HEK293T (cell line): ENCODE measurements at places on chromosomes 12 and 14.

DNA sequence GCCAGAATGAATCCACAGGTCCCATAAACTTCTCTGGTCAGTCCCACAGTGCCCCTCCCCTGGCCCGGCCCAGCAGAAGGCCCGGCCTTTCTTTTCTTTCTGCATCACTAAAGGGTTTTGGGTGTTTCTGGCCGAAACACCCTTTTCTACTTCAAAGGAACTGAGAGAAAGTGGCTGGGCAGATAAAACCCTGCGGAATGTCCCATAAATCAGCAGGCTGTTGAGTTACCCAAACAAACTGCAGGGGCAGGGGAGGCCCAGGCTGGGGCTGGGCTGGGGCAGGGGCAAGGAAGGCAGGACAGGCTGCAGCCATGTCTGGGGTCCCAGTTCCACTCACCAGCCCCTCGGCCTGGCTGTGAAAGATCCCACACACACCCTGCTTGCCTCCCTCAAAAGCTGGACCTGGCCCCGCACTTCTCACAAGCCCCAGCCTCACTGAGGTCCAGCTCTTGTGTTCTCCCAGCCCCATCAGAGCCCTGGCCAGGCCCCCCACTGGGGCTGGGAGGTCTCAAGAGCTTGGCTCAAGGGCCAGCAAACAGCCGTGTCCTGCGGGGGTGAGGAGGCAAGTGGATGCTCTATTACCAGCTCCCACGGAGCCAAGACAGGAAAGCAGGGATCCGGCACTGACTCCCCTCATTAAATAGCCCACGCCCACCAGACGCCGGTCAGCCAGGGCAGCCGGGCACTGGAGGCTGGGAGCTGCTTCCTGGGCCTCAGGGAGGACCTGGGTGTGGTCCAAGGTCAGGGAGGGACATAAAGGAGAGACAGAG lies 41.9 kb downstream of the CCNK start:
- peak; percentile 41 for DNase-seq

DNA sequence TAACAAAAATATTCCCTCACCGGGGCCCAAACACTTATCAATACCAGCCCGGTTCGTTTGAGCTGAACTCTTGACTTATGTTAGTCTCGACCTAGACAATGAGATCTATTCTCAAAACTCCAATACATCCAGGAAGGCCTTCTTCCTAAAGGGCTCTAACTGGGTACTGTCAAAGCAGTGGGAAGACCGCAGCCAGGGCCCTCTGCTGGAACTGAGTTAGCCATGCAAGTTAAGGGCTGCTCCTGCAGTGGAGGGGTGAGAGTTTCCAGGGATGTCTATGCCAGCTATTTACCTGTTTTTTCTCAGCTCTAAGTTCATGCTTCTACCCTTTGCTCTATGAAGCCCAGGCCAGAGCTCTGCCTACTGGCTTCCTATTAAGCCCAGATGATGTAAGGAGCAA lies 348.8 kb downstream of the GXYLT1 start:
- DNase-seq, result peak; percentile 27

DNA sequence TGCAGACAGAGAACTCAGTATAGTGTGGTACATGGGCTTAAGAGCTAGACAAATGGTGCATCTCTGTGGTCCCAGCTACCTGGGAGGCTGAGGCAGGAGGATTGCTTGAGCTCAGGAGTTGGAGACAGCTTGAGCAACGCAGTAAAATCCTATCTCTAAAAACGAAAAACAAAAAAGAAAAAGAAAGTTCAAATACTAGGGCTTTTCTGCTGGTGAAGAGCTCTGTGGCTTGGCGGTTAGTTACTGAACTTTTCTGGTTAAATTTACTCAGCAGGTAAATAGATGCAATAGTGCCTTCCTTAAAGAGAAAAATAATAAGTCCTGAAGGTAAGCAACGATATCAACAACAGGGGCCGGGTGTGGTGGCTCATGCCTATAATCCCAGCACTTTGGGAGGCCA lies 31.4 kb upstream of the RAP1B start:
- DNase-seq, result no peak

DNA sequence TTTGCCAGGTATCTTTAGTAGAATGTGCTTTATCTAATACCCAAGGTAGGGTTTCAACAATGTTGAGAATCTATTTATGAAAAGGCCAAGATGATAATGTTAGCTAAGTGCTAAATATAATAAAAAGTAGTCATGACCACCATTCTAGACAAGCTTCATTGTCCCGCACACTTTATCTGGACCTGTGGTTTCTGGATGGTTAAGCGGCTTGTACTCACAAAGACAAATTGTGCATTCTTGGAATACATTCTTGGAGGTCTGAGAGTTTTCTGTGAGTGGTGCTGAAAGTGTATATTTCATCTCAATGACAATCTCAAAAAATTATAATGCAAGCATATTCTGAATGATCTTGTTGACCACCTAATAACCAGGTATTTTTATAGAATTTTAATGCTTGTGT lies 646.9 kb downstream of the DIO2 start:
- DNase-seq, result no peak

- DNase-seq, result no peak
Measured at GRCh38 chr12:122866950-122867607, 28.8 kb downstream of the VPS37B start.

DNA sequence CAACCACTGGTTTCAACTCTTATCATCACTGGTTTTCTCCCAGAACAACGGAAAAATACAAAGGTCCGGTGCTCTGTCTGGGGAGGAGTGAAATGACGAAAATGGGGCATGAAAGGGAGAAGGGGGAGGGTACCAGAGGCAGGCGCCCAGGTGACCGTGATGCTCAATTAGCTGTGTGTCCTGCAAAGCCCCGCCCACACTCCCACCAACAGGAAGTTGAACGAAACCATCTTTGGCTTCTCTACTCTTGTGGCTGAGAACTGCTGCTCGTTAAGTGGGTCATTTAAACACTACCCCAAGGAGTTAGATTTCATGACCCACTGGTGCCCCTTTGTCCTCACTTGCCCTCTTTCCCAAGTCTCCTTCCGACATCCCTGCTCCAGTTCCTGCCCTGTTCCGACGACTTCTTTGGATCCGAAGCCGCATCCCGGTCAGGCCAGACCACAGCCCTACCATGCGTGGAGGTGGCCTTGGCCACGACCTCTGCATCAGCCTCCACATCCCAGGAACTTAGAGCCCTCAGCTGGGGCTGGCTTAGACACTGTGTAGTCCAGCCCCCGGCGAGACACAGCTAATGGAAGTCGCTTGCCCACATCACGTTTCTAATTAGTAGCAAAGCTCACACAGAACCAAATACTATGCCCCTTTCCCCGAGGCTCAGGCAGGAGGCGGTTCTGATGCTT lies 11.4 kb upstream of the LRTM2 start:
- DNase-seq, result no peak

- no peak for DNase-seq
Measured at GRCh38 chr12:12979731-12980259, 20.3 kb downstream of the HEBP1 start.

- no peak for DNase-seq
Measured at GRCh38 chr12:117692512-117692911, 276.3 kb downstream of the KSR2 start.

DNA sequence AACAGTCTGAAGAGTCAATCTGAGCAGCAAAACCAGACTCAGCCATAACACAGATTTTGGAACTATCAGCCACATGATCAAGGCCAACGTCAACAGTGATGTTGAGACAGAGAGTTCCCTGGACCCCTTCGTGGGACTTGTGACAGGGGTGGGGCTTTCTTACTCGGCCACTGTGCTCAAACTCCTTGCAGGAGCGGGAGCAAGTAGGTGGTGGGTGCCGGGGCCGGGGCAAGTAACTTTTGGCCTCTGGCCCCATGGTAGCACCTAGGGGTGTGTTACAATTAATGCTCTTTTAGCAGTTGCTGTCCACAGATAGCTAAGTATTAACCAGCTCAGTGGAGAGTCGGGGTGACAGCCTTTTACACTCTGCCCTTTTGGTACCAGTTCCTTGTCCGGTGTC lies 384.4 kb downstream of the NUAK1 start:
- no peak for DNase-seq

DNA sequence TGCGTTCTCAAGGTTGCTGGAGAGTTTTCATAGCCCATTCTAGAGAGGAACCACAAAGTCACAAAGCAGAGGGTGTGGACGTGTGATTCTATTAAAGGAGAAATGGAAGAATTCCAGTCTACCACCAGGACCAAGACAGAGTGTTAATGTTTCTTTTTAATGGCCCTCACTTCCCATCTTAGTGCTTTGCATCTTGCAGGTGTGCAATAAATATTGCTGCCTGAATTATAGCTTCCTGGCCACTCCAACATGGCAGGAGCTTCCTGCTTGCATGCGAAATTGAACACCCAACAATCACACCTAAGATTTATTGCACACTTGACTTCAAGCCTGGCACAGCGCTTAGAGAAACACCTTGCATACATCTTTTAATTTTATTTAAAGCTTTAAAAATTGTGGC lies 22.4 kb upstream of the PPP1CC start:
- DNase-seq, result no peak

DNA sequence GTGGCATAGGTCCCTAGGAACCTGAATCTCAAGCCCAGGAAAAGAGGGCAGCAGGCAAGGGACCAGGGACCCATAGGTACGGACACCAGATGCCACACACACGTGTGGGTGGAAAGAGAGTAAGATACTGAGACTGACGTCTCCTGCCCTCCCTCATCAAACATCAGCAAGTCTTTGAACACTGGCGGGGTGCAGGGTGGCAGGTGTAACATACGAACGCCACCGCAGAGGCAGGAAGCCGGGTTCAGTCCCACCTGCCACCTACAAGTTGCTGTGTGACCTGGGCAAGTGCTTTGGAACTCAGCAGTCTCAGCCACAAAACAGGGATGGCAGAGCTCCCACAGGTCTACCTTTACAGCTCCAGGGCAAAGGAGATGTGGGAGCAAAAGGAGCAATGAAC lies 11.1 kb downstream of the ACTN1 start:
- DNase-seq, result no peak

GRCh38 chr12:98533723-98534251 lies 18.4 kb downstream of the TMPO start:
- no peak for DNase-seq

DNA sequence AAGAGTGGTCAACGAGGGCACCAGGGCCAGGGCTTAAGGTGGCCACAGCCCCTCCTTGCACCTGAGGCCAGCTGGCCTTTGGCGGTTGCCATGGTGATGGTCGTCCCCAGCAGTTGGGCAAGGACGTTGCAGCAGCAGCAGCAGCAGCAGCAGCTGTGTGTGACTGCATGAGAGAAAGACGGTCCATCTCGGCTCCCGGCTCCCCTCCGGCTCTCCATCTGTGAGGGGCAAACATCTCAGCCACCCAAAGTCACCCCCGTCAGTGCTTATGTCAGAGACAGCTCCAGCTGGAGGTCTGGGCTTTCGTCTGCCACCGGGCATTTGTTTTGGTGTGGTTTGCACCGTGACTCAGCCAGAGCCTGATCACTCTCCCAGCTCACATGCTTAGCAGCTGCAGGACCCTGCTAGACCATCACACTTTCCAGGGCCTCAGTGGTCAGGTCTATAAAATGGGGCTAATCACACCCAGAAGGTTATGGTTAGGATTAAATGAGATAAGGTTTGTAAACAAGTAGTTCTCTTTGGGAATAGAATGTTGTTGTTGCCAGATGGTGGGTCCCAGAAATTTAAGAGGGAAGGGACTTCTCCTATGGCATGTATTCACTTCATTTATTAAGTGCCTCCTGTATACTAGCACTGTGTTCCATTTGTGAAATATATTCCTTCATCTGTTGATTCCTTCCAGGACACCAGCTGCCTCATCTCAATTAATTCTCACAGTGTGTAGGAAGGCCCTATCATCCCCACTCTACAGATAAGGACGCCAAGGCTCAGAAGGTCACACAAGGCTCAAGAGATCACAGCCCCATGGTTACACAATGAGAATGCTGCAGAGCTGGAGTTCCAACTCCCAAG lies 212.6 kb upstream of the LHX5 start:
- DNase-seq, result no peak

- DNase-seq, result no peak
Measured at GRCh38 chr12:12476857-12477531, 85.7 kb downstream of the DUSP16 start.

GRCh38 chr14:105471297-105471821 lies 3.3 kb upstream of the CRIP2 start:
- DNase-seq, result peak; percentile 42

- peak; percentile 30 for DNase-seq
Measured at GRCh38 chr14:94051115-94051514, 25.0 kb downstream of the OTUB2 start.

GRCh38 chr12:124904306-124905098 lies 9.9 kb downstream of the UBC start:
- DNase-seq, result no peak

DNA sequence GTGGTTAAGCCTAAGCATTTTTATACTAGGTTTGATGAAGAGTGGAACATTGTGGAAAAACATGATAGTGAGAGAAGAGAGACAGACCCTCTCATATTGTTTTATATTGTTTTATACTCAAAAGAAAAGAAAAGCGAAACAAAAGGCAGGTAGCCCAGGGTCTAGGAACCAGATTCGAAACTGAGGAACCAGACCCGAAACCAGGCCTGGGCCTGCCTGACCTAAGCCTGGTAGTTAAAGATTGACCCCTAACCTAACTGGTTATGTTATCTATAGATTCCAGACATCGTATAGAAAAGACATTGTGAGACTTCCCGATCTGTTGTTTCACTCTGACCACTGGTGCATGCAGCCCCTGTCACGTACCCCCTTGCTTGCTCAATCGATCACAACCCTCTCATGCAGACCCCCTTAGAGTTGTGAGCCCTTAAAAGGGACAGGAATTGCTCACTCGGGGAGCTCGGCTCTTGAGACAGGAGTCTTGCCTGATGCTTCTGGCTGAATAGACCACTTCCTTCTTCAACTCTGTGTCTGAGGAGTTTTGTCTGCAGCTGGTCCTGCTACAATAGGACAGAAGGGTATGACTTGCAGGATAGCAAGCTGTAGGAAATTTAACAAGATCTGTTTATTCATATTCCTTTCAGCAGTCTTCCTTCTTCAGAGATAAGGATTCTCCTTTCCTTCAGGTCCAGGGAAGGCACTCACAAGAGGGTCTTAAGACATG lies 147.1 kb upstream of the PLEKHA5 start:
- no peak for DNase-seq

DNA sequence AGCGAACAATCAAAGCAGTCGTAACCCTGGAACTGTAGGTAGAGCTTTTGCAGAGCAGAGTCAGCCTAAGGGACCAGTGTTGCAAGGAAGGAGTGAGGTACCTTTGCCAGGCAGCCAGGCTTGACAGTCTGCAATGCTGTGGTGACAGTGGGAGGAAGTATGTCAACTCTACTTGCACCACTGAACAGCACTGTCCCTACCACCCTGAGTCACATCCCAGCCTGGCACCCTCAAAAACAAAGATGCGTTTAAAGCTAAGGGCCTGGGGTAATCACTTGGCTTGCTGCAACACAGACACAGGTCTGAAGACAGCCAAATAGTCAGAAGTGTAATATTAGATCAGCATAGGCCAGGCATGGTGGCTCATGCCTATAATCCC lies 141.9 kb downstream of the DPF3 start:
- no peak for DNase-seq

GRCh38 chr12:107668320-107669098 lies 17.1 kb upstream of the PWP1 start:
- no peak for DNase-seq

- DNase-seq, result no peak
Measured at GRCh38 chr14:72721083-72721482, 172.8 kb downstream of the DPF3 start.

DNA sequence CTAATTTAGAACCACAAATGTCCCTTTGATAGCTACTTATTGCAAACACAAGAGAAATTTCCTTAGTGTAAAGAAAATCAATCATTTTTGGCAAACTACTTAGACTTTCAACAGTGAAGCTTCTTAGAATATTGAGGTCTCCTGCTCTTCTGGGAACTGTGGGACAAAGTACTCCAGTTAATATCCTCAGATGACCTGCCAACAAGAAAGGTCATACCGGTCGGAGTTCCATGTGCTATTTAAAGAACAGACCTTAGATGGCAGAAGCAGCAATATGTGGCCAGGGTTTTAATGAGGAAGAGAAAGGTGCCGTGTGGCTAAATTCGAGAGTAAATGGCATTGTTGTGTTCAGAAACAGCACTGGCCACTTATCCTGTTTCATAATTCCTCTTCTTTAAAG lies 114.7 kb upstream of the AMIGO2 start:
- no peak for DNase-seq
